Liver (tissue), 10 donors: ENCODE measurements at places on chromosomes 2 and 18.
A peak's percentile ranks its signal among the peaks of the same experiment; 100 is the strongest.

- no peak overlapping the region for H3K4me3 ChIP-seq
- DNase-seq = no peak
- H3K27ac ChIP-seq = no peak overlapping the region
Observed at GRCh38 chr18:48536516-48536915, 2.3 kb upstream of the CTIF start.

GRCh38 chr18:29188760-29189159 is 1011.8 kb upstream of the CDH2 start:
- no peaks in the 10 kb centered on the region for H3K27me3 ChIP-seq
- no peak overlapping the region for H3K4me3 ChIP-seq
- no peaks in the 10 kb centered on the region for H3K36me3 ChIP-seq
- H3K27ac ChIP-seq = no peak overlapping the region
- H3K4me1 ChIP-seq = no peaks in the 10 kb centered on the region

- DNase-seq = no peak
- H3K4me1 ChIP-seq = peaks cover 10% of the 10 kb centered on the region
- no peak overlapping the region for H3K4me3 ChIP-seq
- H3K36me3 ChIP-seq = no peaks in the 10 kb centered on the region
- H3K27me3 ChIP-seq = no peaks in the 10 kb centered on the region
Observed at GRCh38 chr2:25339211-25339674, 2.5 kb downstream of the DNMT3A start.

- DNase-seq = no peak
- H3K36me3 ChIP-seq = no peaks in the 10 kb centered on the region
- peak overlapping the region; percentile 88 for H3K27ac ChIP-seq
Observed at GRCh38 chr2:21096458-21096857, 27.3 kb upstream of the TDRD15 start.

- no peaks in the 10 kb centered on the region for H3K36me3 ChIP-seq
- H3K4me1 ChIP-seq = no peaks in the 10 kb centered on the region
- no peaks in the 10 kb centered on the region for H3K27me3 ChIP-seq
- DNase-seq = no peak
- H3K4me3 ChIP-seq = no peak overlapping the region
Observed at GRCh38 chr2:59276033-59276432, 1034.9 kb upstream of the FANCL start.
